ENCODE measurements at places on chromosomes 1 and 21.

DNA sequence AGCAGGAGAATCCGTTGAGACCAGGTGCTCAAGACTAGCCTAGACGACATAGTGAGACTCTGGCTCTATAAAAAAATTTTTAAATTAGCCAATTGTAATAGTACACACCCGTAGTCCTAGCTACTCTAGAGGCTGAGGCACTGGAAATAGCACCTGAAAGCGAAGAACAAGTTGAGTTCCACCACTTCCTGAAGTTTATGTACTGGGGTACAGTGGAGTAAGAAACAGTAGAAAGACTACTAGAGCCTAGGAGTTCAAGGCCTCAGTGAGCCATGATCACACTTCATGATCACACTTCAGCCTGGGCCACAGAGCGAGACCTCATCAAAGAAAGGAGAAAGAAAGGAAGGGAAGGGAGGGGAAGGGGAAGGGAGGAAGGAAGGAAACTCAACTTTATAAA lies 19.8 kb downstream of the RSBN1 start:
- DNase-seq, result no peak

DNA sequence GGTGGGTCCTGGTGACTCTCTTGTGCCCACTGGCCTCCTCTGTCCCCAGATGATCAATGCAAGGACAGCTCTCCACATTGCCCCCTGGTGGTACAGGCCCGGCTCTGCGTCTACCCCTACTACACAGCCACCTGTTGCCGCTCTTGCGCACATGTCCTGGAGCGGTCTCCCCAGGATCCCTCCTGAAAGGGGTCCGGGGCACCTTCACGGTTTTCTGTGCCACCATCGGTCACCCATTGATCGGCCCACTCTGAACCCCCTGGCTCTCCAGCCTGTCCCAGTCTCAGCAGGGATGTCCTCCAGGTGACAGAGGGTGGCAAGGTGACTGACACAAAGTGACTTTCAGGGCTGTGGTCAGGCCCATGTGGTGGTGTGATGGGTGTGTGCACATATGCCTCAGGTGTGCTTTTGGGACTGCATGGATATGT lies 10.8 kb downstream of the ADAMTSL4 start:
- DNase-seq, result no peak

GRCh38 chr1:23562137-23562876 lies 3.0 kb upstream of the ID3 start:
- DNase-seq, result peak; percentile 97

- DNase-seq, result no peak
These were observed 670.5 kb upstream of the USP24 start for GRCh38 chr1:55885619-55886018.

GRCh38 chr1:62196086-62196690 lies 1.5 kb downstream of the L1TD1 start:
- DNase-seq, result no peak

DNA sequence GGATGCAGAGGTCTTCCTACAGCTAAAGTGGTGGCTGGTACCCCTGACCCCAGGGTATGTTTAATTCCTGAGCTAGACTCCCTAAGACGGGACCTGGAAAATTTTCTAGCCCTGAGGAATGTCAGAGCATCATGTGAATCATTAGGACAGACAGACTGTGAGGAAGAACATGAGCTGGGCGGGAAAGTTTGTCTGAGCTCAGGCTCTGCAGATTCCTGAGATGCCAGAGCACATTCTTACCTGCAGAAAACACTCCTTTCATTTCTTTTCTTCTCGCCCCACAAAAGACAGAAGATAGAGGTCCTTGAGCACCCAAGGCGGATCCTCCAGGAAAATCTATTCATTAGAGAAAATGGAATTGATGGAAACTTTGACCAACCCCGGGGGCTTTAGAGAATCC lies 6.5 kb downstream of the CAPN2 start:
- no peak for DNase-seq
